Memory B cell (primary cell): ENCODE measurements at places on chromosomes 7 and 10.

DNA sequence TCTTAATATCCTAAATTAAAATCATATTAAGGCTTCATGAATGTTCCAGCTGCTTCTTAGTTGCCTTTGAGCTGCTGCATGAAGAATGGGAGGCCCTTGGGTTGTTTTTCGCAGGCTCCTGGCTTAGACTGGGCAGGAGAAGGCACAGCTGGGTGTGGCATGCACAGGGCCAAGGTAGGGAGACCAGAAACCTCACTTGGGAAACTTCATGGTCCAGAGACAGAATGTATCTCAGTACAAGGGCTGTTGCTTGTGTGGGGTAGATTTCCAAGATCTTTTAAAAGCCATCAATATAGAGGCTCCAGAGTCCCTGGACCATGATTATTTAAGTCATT lies 49.9 kb downstream of the BUB3 start:
- DNase-seq, result no peak

GRCh38 chr10:127526161-127526560 lies 22.9 kb upstream of the NPS start:
- DNase-seq, result no peak

DNA sequence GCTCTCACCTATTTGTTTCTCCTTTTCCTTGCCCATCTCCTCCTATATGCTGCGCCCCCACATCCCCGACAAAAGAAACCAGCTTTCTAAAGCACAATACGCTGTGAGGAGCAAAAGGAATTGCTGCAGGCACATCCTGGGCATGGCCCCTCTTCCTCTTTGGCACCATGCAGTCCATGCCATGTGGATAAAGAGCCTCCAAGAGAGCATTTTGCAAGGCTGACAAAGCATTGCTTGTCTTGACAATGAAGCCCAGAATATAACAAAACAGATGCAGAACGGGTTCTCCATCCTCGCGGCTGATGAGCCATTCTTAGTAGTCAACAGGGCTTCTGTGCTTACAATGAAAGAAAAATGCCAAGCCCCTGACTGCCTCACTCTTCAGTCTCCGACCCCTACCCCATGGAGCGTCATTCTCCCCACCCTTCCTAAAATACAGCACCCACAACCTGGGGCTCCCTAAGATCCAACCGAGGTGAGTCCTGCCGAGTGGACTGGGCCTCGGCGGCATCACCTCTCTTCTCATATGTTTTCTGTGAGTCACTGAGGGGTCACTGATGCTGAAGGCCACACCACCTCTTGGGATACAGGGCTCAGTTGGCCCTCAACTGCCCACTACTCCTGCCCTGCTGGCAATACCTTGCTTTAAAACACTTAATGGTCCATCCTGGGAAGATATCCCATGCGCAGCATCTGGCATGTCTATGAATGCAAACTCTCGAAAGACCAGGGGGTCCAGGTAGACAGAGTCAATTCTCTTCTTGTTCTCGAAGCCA lies 47.5 kb downstream of the GSDME start:
- DNase-seq, result no peak

GRCh38 chr7:69020536-69020935 lies 577.7 kb upstream of the AUTS2 start:
- no peak for DNase-seq

GRCh38 chr10:3072641-3073360 lies 5.5 kb downstream of the PFKP start:
- DNase-seq, result no peak

- DNase-seq, result no peak
These were observed 165.4 kb downstream of the PPP1R17 start for GRCh38 chr7:31852462-31852861.

DNA sequence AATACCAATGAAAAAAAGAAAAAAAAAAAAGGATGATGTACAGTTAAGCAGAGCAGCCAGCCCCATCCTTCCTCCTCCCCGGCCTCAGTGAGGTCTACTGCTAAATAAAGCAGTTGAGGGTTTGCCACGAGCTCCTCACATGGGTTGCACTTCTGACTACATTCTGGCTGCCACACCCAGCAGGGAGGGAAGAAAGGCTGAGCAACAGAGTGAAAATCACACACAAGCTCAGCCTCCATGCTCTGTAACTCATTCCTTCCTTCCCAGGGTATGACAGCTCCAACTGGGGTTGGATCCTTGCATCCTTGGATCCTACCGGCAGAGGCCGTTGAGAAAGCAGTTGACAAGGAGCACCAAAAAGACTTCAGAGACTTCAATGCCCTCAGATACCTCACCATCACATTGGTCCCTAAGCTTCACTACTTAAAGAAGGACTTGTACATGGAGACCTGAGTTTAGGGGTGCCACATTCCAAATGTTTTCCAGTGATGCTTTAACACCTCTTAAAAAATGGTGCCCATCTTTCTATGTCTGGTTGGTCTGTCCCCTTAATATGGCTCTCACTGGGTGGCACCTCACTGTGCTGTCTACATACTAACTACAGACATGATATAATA lies 52.9 kb upstream of the PIK3CG start:
- no peak for DNase-seq

DNA sequence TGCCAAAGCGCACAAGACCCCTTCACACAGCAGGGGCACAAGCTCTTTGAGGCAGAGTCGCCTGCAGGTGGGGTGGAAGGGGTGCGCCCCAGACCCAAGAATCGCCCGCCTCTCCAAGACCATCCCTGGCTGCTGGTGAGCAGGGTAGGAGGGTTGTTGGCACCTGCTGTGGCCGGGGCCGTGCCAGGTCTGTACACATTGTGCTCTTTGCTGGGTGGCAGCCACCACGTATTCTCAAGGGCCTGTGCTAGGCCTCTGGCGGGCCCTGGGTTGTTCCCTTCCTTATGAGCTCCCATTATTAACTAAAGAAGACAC lies 84.4 kb downstream of the LHPP start:
- DNase-seq, result no peak

DNA sequence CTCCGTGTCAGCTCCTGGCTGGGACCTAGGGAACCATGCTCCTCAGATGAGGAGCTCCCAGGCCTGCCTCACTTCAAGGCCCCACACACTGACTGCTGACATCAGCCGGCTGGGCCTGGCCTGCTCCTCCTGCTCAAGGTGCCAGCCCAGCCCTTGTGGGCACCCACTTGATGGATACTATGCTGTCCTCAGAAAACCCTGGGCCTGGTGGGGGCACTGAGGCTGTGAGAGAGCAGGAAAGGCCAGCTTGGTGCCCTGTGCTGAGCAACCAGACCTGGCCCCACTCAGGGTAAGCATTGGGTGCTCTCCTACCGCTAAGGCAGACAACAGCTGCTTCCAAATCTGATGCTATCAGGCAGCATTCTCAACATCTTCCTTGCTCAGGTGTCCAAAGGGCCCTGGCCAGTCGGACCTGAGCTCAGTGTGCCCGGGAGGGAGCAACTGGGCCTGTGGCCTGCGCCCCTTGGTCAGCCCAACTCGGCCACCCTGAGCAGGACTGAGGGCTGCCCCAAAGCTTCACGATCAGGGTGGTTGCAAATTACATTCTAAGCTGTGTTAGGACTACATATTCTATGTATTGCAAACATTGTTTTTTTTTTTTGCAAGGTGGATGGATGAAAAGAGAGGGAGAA lies 21.9 kb upstream of the ANTXRL start:
- DNase-seq, result no peak

DNA sequence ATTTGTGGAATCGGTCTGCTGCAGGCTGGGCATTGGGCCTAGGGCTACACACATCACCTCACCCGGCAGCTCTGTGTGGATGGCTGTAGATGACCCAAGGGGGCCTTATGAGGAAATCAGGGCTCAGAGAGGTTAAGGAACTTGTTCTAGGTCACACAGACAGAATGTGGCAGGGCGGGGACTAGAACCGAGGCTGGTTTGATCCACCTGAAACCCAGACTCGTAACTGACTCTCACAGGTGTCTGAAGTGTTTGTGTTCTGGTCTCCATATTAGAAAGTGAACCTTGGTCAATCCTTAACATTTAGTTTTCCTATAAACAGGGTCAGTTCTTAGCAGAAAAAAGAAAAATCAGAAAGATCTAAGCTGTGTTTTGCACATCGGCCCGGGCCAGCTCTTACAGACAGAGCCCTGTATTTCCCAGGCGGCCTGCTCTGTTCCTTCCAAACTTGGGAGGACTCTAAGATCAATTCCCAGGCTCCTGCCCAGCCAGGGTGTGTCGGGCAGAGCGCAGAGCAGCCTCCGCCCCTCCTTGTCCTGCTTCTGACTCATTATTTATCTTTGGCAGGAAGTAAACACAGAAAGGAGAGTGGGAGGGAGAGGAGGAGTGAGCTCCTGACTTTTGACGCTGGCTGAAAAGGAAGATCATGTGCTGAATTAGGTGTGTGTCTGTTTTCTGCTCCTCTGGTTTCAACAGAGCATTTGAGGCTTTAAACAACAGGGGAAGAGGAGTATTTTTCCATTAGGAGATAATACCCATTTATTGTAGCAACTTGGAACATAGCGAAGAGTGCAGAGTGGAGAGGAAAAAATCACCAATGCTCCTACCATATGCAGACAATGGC lies 74.1 kb downstream of the TACC2 start:
- DNase-seq, result no peak

GRCh38 chr10:1739751-1740150 lies 2.4 kb upstream of the ADARB2 start:
- no peak for DNase-seq

- DNase-seq, result no peak
These were observed 393.3 kb upstream of the AUTS2 start for GRCh38 chr7:69204943-69205342.

- DNase-seq, result no peak
These were observed 29.2 kb downstream of the GBX1 start for GRCh38 chr7:151138153-151138851.

- DNase-seq, result no peak
These were observed 311.9 kb downstream of the TCERG1L start for GRCh38 chr10:130999376-131000202.

GRCh38 chr7:30654296-30655090 lies 27.8 kb downstream of the CRHR2 start:
- no peak for DNase-seq

- DNase-seq, result no peak
These were observed 29.2 kb downstream of the VWC2 start for GRCh38 chr7:49802600-49802999.

- no peak for DNase-seq
These were observed 50.4 kb downstream of the VKORC1L1 start for GRCh38 chr7:65923316-65923715.

- no peak for DNase-seq
These were observed 615.2 kb downstream of the GRM8 start for GRCh38 chr7:126637538-126637937.

GRCh38 chr7:76998285-76998589 lies 33.9 kb downstream of the SPDYE17 start:
- no peak for DNase-seq

- no peak for DNase-seq
These were observed 178.5 kb downstream of the GPAM start for GRCh38 chr10:112005044-112005443.

GRCh38 chr10:938941-939678 lies 7.6 kb upstream of the LARP4B start:
- no peak for DNase-seq

GRCh38 chr10:44662051-44662450 lies 249.1 kb upstream of the TMEM72 start:
- DNase-seq, result no peak

DNA sequence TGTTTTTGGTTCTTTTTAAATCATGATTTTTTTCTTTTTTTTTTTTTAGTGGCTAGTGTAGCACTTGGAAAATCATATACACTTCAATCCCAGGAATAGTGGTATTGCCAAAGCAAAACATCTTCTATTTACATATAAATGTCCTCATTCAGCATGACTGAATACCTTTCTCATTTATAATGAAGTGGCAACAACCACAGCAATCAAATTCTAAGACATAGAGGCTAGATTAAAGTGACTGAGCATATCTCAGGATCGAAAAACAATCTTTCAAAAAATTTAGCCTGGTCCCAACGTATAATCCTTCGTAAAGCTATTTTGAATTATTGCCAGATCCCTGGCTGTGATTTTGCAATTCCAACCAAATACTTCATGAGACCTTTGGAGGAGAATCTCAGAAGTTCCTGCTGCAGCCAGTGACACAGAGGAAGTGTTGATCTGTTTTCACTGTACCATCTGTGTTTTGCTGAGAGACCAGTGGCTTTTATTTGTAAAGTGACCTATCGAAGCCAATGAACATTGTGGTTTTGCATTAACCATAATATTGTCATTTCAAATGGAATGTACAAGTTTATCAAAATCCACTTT lies 29.8 kb upstream of the SP8 start:
- no peak for DNase-seq

DNA sequence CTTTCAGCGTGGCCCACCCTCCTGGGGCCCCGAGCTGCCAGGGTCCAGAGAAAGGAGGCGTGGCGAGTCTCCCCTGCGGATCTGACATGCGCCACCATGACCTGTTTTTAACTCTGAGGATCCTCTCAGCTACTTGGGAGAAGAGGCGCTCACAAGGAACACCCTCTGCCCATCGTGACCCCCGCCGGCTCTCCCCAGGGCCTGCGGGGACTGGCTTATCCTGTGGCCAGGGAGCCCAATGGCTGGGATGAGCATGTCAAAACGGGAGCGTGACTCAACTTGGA lies 93.7 kb downstream of the EBF3 start:
- no peak for DNase-seq

DNA sequence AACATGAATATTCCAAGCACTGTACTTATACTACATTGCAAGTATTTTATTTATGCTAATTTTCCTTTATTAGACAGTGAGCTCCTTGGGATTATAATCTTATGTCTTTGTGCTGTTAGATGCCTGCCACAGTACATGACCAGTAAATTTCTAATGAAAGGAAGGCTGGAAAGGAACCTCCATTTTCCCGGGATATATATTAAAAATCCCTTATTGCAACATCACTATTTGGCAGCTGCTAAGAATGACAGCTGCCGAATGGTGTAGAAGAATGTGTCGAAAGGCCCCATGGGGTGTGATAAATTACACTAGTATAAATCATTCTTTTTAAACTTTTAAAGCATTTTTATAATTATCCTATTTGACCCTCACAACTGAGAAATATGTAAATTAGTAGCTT lies 59.1 kb downstream of the TFAM start:
- DNase-seq, result no peak

DNA sequence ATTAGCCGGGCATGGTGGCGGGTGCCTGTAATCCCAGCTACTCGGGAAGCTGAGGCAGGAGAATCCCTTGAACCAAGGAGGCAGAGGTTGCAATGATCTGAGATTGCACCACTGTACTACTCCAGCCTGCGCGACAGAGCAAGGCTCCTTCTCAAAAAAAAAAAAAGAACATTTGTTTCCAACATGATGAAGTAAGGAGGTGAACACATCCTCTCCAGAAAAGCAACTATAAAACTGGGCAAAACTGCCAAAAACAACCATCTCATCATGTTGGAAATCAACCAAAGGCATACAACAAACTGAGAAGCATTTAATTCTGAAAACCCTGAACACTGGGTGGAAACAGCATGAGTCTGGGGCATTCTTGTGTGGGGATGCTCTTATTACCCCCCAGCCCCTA lies 14.3 kb downstream of the PRTFDC1 start:
- DNase-seq, result no peak

GRCh38 chr10:23253780-23254179 lies 61.7 kb downstream of the PTF1A start:
- no peak for DNase-seq

DNA sequence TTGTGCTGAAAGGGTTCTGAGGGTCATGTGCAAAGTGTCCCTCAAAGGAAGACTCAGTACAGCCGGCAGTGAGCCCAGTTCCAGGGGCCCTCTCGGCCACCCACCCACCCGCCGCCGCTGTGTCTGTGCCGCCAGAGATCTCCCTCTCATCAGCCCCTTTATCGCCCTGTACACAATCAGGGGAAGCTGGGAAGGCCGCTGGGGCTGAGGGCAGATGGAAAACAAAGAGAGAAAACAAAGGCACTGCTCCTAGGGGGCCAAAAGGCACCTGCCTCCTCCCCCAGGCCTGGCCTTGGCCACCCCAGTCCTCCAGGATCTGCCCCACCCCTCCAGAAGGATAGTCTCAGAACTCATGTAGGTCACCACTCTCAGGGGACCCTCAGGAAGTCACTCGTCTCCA lies 67.0 kb downstream of the ZMIZ1 start:
- no peak for DNase-seq
